ENCODE measurements at places on chromosomes 1 and 21.

- no peak for DNase-seq
Observed at GRCh38 chr1:174074757-174075156, 52.6 kb upstream of the RC3H1 start.

DNA sequence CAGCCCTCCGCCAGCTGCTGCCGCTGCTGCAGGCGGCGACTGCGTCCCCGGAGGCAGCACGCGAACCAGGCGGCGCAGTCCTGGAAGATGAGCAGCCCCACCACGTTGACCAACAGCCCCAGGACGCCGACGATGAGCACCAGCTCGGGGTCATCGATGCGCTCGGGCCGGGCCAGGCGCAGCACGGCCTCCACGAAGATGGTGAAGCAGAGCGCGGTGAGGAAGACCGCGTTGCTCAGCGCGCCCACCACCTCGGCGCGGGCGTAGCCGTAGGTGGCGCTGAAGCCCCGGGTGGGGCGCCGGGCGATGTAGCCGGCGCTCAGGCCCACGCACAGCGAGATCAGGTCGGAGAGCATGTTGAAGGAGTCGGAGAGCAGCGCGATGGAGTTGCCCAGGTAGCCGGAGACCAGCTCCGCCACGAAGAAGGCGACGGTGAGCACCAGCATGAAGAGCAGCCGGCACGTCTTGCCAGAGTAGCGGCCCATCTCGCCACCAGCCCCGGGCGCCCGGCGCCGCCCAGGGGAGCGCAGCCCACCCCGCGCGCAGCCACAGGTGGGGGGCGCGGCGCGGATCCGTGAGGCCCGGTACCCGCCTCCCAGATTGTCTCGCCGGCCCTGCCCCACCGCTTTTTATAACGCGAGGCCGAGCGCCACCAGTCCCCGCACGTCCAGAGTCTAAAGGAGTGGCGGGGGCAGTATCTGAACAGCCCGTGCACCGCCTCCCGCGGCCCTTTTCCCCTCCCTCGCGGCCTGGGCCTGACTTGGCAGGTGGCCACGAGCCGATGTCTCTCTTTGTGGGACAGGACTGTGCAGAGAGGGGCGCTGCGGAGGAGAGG is at the start of gene SLC30A10:
Gene SLC30A10, minus strand, starts transcription at position 602 of the 835 bp plus-strand sequence. Its CDS starts 117 bp downstream, at position 485.
- no peak for DNase-seq

DNA sequence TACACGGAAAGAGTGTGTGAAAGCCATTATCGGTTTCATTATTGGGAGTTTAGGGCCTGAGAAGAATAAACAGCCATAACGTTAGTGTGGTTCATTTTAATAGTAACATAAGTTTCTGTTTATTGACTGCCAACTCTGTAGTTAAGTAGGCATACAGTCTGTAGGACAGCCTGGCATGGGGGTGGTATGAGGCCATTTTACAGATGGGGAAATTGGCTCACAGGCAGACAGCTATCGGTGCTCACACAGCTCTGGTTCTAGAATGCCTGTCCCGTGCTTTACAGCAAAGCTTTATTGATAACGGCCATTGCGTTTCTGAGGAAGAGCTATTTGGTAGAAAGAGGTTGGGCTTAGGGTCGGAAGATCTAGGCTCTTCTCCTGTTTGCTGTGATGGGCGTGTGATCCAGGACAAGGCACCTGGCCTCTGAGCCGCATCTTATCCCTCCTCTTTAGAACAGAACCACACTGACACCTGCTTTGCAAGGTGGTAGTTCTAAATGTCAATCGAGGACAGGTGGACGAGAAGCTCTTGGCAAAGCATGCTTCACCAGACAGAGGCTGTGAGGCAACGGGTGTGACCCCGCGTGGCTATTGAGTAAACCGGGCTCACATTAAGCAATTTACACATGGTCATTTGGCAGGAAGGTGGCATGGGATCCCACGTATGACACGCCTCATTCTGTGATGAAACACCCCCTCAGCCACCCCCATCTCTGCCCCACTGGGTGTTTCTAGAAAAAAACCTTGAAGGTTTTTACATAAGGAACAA is 14.9 kb downstream of the ETS2 start:
- no peak for DNase-seq

GRCh38 chr1:175178056-175178455 is 14.5 kb downstream of the KIAA0040 start:
- DNase-seq, result no peak

GRCh38 chr1:37438037-37438868 is 36.1 kb upstream of the ZC3H12A start:
- no peak for DNase-seq

- no peak for DNase-seq
Observed at GRCh38 chr21:26238646-26239045, 68.1 kb upstream of the APP start.

GRCh38 chr1:65113298-65113697 is 34.7 kb upstream of the AK4 start:
- no peak for DNase-seq

GRCh38 chr1:53260631-53261247 is 22.4 kb upstream of the MAGOH start:
- no peak for DNase-seq

DNA sequence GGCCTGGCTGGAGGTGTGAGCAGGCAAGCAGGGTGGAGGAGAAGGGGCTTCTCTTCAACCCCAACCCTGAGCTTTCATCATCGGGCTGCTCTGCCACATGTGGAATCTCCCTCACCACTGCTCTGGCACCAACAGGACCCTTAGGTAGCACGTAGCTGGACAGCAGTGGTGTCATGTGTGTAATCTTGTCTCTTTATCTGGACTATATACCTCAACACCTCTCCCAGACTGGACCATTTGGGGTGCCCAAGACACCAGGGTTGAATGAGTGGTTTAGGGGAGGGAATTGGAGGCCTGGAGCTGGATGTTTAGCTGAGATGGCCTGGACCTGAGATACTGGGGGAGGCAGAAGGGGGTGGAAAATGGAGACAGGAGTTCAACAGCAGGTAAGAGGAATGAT is 63.0 kb downstream of the UBE2T start:
- no peak for DNase-seq

DNA sequence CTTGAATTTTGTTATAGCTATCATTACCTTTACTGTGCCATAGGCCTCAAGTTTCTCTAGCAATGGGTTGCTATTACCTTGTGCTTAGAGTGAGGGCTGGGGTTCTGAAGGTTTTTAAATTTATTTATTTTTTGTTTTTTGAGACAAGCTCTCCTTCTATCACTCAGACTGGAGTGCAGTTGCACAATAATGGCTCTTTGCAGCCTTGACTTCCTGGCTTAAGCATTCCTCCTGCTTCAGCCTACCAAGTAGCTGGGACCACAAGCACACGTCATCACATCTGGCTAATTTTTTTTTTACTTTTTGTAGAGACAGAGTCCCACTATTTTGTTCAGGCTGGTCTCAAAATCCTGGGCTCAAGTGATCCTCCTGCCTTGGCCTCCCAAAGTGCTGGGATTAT is 41.5 kb downstream of the SNX27 start:
- no peak for DNase-seq

DNA sequence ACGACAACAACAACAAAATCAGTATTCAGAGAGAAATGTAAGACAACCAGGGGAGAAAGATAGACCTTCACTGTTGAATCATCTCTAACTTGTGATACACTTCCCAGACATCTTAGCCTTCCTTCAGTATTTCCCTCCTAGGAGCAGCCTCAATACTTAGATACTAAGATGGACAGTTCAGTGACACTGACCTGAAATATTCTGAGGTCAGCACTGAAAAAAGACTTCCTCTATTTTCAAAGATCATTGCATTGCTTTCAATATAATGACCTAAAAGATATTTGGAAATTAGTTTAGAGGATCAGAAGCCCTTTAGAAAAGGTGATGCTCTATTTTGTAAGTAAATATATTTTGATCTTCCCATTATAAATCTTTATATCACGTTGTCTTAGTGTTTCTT is 101.0 kb downstream of the MRPL39 start:
- no peak for DNase-seq

DNA sequence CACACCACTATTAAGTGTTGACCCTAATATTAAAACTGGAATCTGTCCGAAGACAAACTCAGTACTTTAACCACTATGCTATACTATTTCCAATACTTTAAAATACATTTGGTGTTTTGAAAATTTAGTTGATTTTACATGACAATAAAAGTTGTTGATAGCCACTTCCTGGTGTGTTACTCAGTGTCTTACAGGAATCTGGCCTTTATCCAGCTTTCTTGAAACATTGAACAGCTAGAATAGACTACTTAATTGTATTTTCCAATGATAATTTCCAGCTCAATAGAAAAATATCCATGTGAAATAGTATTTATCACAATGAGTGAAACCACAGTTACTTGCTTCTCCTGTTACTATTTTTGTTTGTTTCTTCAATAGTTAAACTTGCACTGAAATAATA is 369.6 kb upstream of the ADGRL4 start:
- DNase-seq, result no peak

DNA sequence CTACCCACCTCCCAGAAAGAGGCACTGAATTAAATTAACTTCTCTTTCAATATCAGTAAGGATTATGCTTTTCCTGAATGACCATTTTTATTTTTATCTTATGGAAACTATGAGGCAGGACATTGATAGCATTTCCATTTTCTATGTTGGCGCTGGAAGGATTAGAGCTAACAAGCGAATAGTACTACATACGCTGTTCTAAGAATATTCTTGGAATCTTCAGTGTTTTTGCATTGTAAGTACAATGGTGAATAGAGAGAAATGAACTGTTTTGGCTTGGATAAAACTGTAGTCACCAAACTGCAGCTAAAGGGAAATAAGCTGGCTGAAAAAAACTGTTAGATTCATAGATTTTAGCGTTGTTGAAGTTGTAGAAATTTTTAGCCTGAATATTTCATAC is 779.0 kb upstream of the ADGRL4 start:
- DNase-seq, result no peak

DNA sequence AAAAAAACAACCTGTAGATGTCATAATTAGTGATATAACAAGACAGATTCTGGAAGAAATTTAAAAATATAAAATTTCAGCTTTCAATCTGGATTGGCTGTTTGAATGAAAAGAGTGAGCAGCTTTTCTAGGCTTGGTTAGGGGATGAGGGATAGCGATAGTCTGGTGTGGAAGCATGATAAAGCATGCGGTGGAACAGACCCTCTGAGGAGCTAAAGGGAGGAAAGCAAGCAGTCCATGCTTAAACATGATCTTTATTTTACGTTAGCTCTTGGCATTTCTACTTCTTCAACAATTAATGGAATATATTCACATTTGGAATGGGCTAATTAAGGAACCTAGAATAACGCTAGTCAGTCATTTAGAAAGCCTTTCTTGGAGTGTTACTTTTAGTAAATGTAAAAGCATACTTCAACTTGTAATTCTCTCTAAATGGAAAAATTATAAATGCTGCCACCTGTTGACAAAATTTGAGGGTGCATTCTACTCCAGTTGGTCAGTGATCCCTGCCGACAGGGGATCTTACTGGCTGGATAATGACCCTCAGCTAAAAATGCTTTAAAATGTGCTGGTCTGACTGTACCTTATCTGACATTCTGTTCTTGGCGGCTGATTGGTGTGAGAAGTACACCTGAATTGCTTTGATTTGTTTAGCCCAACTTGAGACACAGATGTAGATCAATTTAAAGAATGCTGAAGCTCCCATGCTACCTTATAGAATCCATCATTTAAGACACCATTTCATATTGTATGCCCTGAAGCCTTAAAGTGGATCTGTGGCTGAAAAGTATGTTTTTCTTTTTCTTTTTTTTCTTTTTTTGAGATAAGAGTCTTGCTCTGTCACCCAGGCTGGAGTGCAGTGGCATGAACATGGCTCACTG is 61.2 kb downstream of the AK4 start:
- no peak for DNase-seq

GRCh38 chr1:26006710-26007109 is 8.8 kb upstream of the PAFAH2 start:
- DNase-seq, result no peak

GRCh38 chr1:164325786-164326185 is 233.2 kb upstream of the PBX1 start:
- DNase-seq, result no peak

DNA sequence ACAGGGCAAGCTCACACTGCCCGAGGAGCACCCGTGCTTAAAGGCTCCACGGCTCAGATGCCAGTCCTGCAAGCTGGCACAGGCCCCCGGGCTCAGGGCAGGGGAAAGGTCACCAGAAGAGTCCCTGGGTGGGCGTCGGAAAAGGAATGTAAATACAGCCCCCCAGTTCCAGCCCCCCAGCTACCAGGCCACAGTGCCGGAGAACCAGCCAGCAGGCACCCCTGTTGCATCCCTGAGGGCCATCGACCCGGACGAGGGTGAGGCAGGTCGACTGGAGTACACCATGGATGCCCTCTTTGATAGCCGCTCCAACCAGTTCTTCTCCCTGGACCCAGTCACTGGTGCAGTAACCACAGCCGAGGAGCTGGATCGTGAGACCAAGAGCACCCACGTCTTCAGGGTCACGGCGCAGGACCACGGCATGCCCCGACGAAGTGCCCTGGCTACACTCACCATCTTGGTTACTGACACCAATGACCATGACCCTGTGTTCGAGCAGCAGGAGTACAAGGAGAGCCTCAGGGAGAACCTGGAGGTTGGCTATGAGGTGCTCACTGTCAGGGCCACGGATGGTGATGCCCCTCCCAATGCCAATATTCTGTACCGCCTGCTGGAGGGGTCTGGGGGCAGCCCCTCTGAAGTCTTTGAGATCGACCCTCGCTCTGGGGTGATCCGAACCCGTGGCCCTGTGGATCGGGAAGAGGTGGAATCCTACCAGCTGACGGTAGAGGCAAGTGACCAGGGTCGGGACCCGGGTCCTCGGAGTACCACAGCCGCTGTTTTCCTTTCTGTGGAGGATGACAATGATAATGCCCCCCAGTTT is 1.3 kb downstream of the CELSR2 start:
- no peak for DNase-seq

GRCh38 chr1:153848805-153849204 is 73.6 kb downstream of the SLC27A3 start:
- DNase-seq, result no peak

DNA sequence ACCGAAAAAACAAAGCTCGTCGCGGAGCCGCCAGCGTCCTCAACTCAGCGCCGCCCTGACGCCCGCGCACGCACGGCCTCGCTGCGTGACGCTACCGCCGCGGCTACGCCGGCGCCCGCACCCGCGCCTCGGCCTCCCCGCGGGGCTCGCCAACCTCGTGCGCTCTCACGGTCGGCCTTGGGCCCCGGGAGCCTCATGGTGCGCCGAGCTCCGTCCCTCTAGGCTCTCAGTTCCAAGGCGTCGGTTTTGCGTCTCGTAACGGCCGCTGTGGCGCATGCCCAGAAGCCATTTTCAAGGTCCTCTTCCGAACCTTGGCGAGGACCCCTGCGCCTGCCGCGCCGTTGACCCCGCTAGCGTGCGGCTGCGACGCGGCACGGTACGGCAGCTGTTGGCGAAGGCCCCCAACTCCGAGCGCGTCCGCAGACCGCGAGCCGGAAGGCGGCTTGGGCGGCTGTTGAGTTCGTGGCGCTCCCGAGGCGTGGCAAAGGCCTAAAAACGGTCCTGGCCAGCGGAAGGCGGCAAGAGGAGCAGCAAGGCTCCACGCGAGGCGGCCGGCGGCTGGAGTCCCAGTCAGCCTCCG is at the start of gene HENMT1:
Gene HENMT1, minus strand, starts transcription at position 64 of the 580 bp plus-strand sequence. CDS start 1,209 bp downstream, outside the sequence.
- peak; percentile 36 for DNase-seq

- peak; percentile 63 for DNase-seq
Observed at GRCh38 chr1:178232949-178233348, 139.0 kb downstream of the RASAL2 start.

GRCh38 chr1:193368302-193368701 is 181.9 kb upstream of the B3GALT2 start:
- DNase-seq, result no peak

- peak; percentile 96 for DNase-seq
Observed at GRCh38 chr1:198118134-198118533, 38.7 kb upstream of the NEK7 start.

Data from fibroblast of skin of left biceps (primary cell).